Kidney (tissue), 22 donors: ENCODE measurements at places on chromosomes 3 and 15.

GRCh38 chr3:16985608-16986007 is 100.9 kb downstream of the PLCL2 start:
- no peak for DNase-seq

DNA sequence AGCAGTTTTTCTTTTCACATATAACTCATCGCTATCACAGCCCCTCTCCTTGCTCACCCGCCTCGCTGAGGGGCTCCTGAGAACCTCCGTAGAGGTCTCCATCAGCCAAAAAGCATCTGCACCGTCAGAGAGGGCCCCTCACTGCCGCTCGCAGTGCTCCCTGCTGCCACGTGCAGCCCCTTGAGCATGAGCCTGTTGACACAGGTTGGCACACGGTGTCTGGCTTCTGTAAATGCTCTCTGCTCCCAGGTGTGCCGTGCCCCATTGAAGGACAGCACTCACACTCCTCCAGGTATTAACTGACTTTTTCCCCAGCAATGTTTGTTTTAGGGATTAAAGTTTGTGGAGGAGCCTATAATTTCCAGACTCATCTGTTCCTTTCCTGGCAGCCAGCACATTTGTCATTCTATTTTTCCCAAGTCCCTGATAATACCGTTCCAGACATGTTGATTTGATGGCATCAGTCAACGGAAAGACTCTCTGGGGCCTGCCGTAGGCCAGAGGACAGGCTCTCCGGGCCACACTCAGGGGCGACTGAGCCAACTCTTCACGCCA is 2.1 kb upstream of the FURIN start:
- DNase-seq = no peak

DNA sequence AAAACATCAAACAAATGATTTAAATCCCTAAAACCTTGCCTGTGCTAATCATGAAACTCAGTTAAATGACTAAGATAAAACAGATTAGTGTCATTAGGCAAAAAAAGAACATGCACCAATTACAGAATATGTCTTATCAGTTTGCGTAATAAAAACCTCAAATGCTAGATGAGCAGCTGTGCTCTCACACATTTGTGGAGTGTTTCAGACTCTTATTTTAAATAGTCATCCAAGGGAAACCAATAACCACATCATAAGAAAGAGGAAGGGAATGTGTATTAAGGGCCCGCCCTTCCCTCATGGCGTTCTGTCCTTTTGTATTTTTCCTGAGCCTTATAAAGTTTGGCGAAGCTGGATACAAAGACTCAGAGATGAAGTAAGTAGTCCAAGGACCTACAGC is 6.6 kb downstream of the SAMMSON start:
- DNase-seq = no peak

GRCh38 chr3:125325746-125326145 is 49.4 kb downstream of the ZNF148 start:
- no peak for DNase-seq

DNA sequence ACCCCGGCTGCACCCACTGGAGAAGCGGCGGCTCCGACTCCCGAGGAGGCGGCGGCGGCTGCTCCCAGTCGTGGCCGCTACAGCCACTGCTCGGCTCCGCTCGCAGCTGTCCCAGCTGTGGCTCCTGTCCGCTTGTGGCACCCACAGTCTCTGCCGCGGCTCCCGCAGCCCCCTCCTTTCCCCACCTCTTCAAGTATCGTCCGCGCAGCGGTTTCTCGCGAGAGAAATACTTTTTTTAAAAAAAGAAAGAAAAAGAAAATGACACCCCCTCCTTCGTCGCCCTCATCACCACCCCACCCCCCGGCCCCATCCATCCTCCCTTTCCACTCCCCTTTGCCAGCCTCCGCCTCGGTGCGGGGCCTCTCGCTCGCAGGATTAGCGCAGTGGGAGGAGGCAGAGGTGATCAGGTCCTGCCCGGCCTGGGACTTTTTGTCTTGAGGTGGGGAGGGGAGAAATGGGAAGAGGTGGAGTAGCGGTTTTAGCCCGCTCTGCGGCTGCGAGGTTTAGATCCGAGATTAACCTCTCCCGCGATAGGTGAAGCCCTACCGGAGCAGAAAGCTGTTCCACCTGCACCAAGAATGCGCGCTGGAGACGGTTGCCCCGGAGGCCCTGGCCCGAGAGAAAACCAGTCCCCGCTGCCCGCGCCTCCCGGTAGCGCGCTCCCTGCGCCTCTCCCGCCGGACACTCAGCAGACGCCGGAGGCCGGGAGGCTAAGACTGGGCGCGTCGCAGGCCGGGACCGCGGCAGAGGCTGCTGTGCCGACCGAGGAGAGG is at the start of gene FBN1:
Gene FBN1 (minus strand): TSS at position 152 of the 773 bp plus-strand sequence. CDS start 940 bp downstream, outside the sequence.
- peak; percentile 93 for DNase-seq

- no peak for DNase-seq
Observed at GRCh38 chr3:5057272-5057671, 64.8 kb upstream of the ARL8B start.

- no peak for DNase-seq
Observed at GRCh38 chr3:139357899-139358298, 14.1 kb downstream of the MRPS22 start.

GRCh38 chr3:7275396-7275795 is 414.5 kb downstream of the GRM7 start:
- DNase-seq = no peak

DNA sequence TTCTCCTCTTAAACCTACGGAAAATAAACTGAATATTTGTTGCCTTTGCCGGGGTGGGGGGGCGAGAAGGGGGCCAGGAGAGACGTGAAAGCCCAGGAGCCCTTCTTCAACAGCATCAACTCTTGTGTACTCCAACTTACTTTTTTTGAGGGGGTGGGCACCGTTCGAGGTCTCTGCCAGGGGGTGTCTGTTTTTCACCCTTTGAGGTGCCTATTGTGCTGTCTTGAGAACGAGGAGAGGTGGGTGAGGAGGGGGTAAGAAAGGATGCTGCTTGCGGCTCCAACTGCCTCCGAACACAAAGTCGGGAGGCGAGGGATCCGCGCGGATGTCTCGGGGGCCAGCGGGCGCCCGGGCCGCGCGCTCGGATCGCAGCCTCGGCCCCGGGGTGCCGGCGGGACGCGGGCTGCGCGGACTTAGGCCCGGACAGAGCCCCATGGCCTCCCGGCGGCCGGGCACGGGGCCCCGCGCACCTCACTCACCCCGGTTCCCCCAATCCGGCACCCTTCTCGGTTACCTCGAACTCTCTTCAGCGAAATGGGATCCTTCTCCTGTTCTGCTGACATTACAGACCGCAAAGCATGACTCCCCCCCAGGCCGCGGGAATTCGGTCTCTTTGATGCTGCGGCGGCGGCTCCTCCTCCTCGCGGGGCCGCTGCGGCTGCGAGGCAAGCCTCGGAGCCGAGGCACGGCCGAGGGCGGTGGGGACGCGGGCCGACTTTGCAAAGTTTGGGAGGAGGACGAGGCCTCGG is 650 bp downstream of the PYGO1 start:
- peak; percentile 72 for DNase-seq

- DNase-seq = no peak
Observed at GRCh38 chr3:159239059-159239458, 437.2 kb downstream of the MFSD1 start.

- no peak for DNase-seq
Observed at GRCh38 chr15:77384589-77385359, 35.1 kb downstream of the PEAK1 start.

GRCh38 chr15:66657185-66658020 is 44.6 kb upstream of the SMAD6 start:
- peak; percentile 92 for DNase-seq

GRCh38 chr3:69088063-69088462 is 3.3 kb downstream of the ARL6IP5 start:
- no peak for DNase-seq

DNA sequence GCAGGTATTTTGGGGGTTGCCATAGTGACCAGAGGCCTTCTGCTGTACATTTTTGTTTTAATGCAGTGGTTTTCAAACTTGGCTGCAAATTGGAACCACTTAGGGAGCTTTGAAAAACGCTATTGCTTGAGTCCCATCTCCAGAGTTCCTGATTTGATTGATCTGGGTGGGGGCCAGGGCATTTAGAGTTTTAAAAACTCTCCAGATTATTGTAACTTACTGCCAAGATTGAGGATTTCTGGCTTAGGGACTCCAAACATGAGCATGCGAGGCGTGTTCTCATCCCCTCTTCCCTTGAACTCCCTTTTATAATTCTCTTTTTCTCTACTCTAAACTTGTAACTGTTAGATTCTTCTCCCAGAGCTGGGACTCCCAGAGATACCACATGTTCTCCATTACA is 340.8 kb upstream of the SUCLG2 start:
- no peak for DNase-seq

GRCh38 chr3:55305696-55306485 is 181.2 kb downstream of the WNT5A start:
- DNase-seq = no peak
